ENCODE measurements at places on chromosomes 3 and 15.

DNA sequence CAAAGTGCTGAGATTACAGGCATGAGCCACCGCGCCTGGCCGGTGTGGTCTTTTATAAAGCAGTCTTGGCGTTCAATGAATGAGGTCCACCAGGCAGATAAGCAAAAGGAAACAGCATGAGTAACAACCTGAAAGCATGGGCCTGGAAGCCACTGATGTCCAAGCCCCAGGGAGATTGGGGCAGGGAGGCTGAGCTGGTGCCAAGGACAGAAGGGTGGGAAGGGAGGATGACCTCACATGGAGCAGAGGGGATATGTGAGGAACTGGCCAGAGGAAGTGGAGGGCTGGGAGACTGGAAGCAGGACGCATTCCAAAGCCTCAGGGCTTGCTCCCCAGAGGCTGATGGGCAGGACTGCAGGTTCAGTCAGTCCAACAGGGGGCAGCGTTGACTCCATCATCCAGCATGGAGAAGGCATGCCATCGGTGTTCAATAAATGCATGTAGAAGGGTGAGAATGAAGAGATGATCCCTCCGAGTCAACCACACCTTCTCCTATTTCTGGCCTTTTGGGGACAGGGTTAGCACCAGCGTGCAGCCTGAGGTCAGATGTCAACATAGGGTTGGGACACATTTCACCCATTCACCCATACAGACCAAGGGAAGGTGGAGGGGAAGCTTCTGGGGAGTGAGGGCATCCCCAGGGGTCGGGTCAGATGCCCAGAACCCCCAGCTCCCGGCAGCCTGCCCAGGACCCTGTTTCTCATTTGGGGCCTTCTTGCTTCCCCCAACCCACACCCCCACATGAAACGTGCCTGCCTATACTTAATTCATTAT is 14.8 kb downstream of the MYL3 start:
- no peak for DNase-seq

DNA sequence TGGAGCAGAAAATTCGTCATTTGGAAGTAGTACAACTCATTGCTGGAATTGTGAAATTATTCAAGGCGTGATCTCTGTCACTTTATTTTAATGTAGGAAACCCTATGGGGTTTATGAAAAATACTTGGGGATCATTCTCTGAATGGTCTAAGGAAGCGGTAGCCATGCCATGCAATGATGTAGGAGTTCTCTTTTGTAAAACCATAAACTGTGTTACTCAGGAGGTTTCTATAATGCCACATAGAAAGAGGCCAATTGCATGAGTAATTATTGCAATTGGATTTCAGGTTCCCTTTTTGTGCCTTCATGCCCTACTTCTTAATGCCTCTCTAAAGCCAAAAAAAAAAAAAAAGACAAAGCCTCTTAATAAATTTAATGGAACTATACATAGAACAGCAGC is 5.5 kb upstream of the TIMMDC1 start:
- DNase-seq: no peak

DNA sequence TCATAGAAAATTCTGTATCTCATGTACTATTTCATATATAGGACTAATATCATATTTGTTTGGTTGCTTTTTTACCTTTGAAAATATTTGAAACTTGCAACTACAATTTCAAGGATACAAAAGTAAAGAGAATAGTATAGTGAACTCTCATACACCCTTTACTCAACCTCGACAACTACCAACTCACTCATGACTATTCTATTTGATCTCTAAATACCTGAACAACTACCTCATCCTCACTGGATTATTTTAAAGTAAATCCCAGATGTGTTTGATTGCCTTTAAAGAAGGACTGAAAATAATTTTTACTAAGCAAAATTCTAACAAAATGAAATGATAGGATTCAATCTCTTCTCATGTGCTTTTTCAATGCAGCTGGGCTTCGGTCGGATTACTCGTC is 12.1 kb downstream of the TMPRSS7 start:
- DNase-seq: no peak

- no peak for DNase-seq
Measured at GRCh38 chr15:29113336-29114220, 156.0 kb downstream of the NSMCE3 start.

GRCh38 chr3:78988324-78988723 is 779.5 kb downstream of the ROBO1 start:
- DNase-seq: no peak

DNA sequence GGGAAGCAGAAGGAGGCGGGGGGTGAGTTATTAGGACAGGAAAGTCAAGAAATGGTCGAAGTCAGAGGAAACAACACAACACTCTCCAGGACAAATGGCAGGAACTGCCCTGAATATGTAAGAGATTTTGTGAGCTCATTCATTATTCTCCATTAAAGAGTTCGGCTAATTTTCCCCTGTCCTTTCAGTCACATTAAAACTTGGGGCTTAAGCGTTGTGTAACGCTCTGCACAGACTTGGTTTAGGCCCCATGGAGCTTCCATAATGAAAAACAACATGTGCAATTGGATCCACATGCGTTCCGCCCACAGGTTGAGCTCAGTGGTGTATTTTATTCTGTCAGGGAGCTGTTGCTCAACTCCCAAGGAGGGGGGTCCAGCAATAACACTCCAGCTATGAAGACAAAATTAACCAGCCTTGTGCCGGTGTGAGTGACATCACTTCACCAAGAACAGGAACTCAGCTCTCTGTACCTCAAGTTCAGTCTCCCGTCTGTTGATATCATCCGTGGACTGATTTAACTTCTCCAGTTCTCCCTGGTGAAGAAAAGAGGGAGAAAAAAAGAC is 2.3 kb downstream of the SH3BP5 start:
- DNase-seq: no peak

DNA sequence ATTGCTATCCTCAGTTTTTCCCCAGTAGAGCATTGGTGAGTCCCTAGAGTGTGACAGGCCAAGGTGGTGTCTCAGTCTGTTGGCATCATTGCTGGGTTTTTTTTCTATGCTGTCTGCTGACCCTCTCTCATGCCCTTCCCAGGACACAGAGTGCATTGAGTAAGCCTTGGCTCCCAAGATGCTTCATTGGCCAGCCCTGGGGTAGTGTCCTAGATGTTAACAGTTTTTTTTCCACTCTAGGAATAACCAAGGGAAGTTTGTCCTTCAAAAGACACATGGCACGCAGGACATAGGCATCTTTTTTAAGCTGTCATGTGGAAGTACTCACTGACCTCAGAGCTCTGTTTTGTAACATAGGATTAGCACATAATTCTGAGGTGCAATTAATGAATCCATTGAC is 19.5 kb downstream of the ADAMTSL3 start:
- no peak for DNase-seq

GRCh38 chr3:179264449-179264848 is 13.5 kb upstream of the KCNMB3 start:
- DNase-seq: no peak

GRCh38 chr3:130609166-130609979 is 92.4 kb downstream of the COL6A6 start:
- no peak for DNase-seq

- DNase-seq: no peak
Measured at GRCh38 chr15:69537901-69538300, 85.3 kb downstream of the RPLP1 start.

DNA sequence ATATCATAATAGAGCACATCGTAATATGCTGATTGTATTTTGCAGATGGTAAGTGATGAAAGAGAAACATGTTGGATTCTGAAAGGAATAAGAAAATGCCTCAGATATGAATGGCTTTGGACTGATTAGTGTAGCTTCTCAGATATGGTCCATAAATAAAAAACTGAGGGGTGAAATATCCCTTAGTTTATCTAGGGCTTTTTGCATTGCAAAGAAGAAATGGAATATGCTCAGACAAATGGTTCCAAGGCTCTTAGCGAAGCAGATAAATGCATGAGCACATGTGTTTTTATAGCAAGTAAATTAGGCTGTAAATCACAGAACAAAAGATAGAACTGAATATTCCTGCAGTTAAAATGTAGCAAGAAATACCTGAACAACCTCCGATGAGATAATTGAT is 820.9 kb upstream of the GRM7 start:
- DNase-seq: no peak

DNA sequence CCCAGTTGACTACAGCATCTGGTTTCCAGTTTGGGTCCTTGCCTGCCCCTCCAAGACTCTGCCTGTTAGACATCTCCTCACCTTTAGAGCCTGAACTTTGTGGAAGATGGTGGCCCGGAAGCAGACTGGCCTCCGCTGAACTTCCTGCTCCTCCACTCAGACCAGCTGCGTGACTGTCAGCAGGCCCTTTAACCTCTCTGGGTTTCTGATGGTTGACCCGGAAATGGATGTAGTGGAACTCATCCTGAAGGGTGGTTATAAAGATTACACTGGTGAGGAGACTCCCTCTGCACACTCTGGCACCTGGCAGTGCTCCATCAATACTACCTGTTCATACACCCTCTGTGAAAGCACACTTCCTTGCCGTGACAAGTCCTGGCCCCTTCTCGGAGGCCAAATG is 151.9 kb upstream of the TLE3 start:
- no peak for DNase-seq

DNA sequence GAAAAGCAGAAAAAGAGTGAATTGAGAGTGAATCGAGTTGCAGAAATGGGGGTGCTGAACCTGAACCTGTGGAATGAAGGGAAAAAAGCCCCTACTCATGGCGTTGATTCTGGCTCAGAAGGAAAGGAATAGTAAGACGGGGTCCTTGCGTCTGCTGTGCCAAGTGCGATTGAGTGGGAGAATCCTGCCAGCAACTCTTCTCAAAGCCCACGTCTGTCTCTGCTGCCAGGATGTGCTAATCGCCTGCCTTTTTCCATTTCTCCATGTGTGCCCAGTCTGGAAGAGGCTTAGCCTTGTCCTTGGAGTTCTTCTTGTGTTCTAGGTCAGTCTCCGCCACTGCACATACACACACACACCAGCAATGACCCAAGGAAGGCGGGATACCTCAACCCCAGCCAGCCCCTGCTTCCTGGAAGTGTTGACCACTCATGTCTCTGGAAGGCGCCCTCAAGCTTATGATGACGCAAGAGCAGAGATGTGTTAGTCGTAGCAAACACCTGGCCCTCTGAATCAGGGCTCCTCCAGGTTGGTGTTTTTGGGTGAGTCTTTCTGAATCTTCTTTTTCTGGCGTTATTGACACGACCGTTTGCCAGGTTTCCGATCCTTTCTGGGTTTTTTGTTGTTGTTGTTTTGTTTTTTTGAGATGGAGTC is 262.4 kb upstream of the PROK2 start:
- DNase-seq: no peak

- no peak for DNase-seq
Measured at GRCh38 chr3:172397716-172398405, 50.4 kb downstream of the GHSR start.

- DNase-seq: no peak
Measured at GRCh38 chr3:195892105-195893043, 16.0 kb downstream of the TNK2 start.

DNA sequence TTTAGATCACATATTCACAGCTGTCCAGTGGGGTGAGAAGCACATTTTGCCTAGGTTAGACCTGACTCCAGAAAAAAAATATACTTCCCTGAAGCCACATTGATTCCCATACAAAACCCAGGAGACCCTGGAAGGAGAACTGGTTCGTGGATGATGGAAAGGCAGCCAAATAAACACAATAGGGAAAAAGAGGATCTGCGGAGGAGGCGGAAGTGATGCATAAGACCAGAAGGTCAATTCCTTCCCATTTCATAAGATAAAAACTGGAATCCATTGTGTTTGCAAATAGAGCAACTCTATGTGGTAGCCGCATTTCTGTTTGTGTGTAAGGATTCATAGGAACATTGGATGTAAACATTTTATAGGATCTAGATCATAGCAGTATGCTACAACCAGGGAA is 781.9 kb upstream of the GRM7 start:
- DNase-seq: no peak

DNA sequence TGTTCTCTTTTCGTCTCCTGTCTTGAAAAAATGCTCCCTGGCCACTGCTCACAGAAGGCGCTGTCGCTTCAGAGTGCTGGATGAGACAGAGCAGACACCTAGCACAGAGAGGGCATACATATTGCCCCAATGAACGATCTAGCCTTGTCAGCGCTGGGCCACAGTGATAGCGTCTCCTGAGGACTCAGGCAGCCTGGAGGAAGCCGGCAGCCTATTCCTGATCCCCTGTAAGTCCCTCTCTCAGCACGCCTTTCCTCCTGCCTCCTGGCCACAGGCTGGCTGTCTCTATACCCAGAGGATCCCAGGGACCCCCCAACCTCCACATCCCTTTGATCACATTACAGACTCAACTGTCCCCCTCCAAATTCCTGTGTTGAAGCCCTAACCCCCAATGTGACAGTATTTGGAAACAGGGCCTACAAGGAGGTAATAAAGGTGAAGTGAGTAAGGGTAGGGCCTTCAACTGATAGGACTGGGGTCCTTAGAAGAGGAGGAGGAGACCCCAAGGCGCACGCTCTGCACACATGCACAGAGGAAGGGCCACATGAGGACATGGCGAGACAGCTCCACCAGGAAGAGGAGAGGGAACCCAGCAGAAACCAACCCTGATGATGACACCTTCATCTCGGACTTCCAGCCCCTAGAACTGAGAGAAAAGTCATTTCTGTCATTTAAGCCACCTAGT is 7.5 kb downstream of the PLA2G4F start:
- DNase-seq: no peak

DNA sequence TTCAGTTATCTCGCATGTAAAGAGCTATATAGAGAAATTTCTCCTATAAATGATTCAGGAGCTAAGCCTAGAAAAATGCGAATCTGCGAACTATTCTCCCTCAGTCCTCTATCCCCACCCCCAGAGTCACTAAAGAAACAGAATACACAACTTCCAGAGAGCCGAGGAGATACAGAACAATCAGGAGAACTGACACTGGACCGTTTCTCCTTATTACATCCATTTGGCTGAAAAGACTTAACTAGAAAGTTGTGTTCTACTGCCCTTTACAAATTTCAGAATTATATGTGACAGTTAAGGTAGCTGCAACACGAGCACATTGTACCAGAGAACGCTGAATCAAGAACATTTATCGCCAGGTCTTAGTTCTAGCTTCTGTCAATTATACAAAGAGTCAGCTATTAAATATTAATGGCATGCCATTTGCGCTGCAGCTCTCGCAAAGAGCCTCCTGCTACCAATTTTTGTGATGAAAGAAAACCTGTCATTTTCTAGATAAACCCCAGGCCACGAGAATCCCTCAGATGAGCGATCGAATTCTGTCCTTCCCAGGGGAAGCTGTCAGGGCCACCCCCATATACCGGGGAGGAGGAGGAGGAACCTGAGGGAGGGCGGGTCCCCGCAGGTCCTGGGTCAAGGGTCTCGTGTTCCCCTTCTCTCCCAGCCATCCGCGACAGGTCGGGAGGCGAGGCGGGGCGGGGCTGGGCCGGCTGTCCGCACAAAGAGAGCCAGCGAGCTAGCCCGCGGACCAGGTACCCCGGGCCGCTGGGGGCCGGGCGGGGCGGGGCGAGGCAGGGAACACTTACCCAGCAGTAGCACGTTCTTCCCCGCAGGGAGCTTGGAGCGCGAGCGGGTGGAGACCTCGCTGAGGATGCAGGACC is 878 bp downstream of the DYNC1LI1 start:
- DNase-seq: peak; percentile 7

- DNase-seq: no peak
Measured at GRCh38 chr3:157999246-157999645, 107.0 kb downstream of the SHOX2 start.

- no peak for DNase-seq
Measured at GRCh38 chr15:53160092-53160704, 370.1 kb upstream of the ONECUT1 start.

All from stimulated activated CD4-positive, alpha-beta T cell treated with anti-CD3 and anti-CD28 coated beads, Interleukin-1b, Interleukin-23, amount 100 ng/mL, for 1 hour (primary cell).